ENCODE measurements at places on chromosomes 2 and 18. TPM values are rescaled to one million over a fixed set of nuclear protein-coding genes. Genes with fewer than 3 reads are reported as not detected.

DNA sequence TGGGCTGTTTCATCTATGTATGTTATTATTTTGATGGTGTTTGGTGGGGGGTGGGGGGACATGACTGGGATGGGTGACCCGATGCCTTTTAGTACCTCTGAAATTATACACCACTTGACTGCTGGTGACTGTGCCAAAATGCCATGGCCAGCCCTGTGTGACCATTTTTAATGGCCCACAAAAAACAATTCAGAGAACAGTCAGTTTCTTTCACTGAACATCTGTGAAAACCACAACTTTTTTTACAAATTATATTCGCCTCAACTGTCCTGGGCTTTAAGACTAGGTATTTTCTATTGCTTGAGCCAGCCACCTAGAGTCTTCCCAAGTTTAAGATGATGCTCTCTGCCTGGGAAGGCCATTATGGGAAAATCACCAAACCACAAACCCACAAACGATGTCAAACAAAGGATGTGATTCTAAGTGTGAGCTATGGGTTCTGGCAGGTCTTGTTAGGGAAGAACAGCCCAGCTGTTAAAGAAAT lies 33.9 kb downstream of the FN1 start:
- no peaks in the 10 kb centered on the region for H3K4me1 ChIP-seq
- H3K27ac ChIP-seq, result no peak overlapping the region
- H3K4me3 ChIP-seq, result no peak overlapping the region
- DNase-seq, result no peak
- no peaks in the 10 kb centered on the region for H3K36me3 ChIP-seq

GRCh38 chr2:36737131-36737750 lies 40.7 kb downstream of the VIT start:
- no peaks in the 10 kb centered on the region for H3K36me3 ChIP-seq
- no peak for DNase-seq
- H3K27me3 ChIP-seq, result no peaks in the 10 kb centered on the region
- no peak overlapping the region for H3K4me3 ChIP-seq
- H3K27ac ChIP-seq, result no peak overlapping the region

DNA sequence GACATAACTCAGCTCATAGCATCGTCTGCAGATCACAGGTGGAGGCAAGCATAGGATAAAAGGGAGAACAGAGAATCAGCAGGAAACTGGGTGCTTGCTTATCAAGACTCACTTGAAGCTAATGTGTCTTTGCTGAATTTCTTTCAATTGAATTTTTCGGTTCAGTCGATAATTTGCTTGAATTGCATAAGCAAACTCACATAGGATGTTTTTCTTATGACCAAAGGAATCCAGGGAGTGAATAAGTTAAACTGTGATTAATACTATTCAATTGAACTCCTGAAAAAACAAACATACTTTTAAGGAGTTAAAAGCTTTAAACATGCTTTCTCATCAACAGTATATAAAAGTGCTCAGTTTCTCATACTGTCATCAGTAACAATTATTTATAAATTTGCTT lies 707.1 kb upstream of the ACVR2A start:
- H3K36me3 ChIP-seq, result no peaks in the 10 kb centered on the region
- DNase-seq, result no peak
- H3K27me3 ChIP-seq, result no peaks in the 10 kb centered on the region
- H3K27ac ChIP-seq, result no peak overlapping the region
- H3K4me1 ChIP-seq, result no peaks in the 10 kb centered on the region
- H3K4me3 ChIP-seq, result no peak overlapping the region

GRCh38 chr2:232389327-232389726 lies 10.8 kb downstream of the ALPP start:
- H3K36me3 ChIP-seq, result no peaks in the 10 kb centered on the region
- no peak overlapping the region for H3K4me3 ChIP-seq
- H3K4me1 ChIP-seq, result peaks cover 10% of the 10 kb centered on the region
- DNase-seq, result no peak
- no peak overlapping the region for H3K27ac ChIP-seq

Gene RND3
- total RNA-seq, result not detected

All from B cell (primary cell).